Activated CD4-positive, alpha-beta T cell treated with anti-CD3 and anti-CD28 coated beads, Interleukin-2, amount 50 U/mL, for 4 hours (primary cell): ENCODE measurements at places on chromosomes 3 and 15.

GRCh38 chr3:30621576-30621975 lies 15.2 kb downstream of the TGFBR2 start:
- no peak for DNase-seq

GRCh38 chr3:194125442-194125841 lies 10.5 kb upstream of the HES1 start:
- no peak for DNase-seq

DNA sequence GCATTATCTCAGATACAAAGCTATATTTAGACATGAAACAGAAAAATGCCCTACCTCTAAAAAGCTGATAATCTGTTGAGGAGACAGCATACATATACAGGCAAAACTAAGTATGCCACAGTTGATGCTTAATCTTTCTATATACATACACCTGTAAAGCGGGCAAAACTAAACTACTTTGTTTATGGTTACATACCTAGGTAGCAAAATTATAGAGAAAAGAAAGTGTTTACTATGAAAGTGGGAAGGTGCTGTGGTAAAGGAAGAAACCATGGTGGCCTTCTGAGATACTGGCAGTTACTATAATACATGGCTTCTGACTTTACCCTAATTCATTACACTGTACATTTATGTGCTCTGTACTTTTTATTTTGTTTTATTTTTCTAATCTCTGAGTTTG lies 36.0 kb upstream of the NR1I2 start:
- DNase-seq: no peak

- DNase-seq: no peak
Observed at GRCh38 chr3:196220587-196220986, 4.3 kb downstream of the SLC51A start.
